ENCODE measurements at places on chromosomes 16 and 17.

- DNase-seq, result no peak
Measured at GRCh38 chr16:72287649-72288048, 115.7 kb upstream of the PMFBP1 start.

DNA sequence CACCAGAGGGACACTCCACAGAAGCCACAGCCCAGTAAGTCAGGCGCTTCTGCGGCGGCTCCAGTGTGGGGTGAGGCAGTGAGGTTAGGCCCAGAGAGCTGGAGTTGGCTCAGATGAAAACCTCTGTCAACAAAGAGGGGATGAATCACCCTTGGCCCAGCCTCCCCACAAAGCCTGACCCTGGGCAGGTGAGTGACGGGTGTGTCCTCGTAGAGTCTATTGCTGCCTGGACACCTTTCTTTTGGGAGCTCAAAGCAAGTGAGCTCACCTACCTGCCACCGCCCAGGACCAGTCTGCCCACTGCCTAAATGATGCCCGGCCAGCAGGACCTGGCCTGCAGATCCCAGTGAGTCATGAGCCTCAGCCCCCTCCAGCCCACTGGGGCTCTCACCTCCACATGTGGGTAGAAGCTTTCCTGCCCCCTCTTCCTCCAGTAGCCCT, 24.9 kb upstream of the DBNDD1 start:
- DNase-seq, result no peak

DNA sequence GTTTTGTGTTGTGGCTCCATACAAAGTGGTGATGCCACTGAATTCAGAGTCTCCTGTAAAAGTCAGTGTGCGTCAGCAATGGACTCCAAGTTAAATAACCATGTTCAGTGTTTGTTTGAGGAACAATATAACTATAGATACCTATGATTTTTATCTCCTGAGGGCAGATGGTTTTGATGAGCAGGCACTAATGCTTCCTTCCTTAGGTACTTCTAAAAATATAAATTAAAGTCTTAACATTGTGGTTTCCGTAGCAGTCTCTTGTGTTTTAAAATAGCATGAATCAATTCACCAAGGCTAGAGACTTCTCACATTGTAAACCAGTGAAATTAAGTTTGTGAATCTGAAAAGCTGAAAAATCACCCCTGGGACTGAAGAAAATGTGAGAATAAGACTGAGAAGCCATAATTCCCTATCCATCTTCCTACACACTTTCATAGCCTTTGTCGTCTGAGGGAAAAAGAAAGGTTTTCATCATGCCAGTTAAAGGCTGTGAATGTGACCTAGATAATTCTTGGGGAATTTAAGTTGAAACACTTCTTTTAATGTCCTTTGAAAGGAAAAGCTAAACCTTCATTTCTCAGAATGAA, 1502.9 kb downstream of the CDH11 start:
- DNase-seq, result no peak

DNA sequence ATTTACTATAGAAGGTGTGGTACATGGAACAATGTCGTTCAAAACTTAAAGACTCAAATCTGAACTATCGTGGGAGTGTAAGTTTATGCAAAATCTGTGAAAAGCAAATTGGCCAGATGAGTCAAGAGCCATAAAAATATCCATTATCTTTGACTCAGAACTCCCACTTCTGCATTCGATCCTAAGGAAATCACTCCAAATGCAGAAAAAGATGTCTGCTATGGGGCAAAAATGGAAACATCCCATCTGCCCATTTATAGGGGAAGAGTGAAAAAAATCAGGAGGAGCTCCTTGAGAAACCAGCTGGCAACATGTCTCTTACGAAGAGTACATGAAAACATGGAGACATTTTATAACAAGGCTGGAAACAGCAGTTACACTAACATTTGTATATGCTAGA, 43.6 kb upstream of the CCDC182 start:
- DNase-seq, result no peak

DNA sequence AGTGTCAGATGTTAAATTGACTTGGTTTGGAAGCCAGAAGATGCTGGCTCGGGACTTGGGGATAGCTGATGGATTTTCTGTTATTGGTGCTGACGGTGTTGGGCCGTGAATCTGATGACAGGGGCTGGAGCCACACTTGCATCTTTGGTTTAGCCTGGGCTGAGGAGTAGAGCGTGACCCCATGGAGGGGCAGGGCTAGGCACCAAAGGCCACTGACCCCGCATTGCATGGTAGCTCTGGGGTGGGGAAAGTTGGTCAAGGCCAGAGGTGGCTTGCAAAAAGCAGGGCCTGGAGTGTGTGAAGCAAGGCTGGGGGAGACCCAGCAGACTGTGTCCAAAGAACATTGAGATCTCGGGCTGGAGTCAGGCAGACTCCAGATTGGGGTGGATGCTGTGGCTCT, 25.3 kb downstream of the WSCD1 start:
- no peak for DNase-seq

GRCh38 chr17:39150104-39150634, 1.3 kb downstream of the PLXDC1 start:
- DNase-seq, result no peak

DNA sequence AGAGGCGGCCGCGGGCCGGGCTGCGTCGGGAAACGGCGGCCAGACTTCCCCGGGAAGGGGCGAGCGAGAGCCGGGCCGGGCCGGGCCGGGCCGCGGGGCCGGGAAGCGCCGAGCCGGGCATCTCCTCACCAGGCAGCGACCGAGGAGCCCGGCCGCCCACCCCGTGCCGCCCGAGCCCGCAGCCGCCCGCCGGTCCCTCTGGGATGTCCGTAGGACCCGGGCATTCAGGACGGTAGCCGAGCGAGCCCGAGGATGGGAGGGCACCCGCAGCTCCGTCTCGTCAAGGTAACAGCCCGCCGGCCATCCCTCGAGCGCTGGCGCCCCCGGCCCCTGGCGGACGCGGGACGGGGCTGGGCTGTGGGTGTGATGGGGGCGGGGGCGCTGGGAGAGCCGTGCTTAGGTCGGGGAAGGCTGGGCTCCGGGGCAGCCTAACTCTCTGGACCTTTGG, at the start of gene CRHR1:
TSS of gene CRHR1 (plus strand) at position 28 of the 448 bp plus-strand sequence. CDS start at position 253, 225 bp downstream.
- no peak for DNase-seq

Measured in stimulated activated CD4-positive, alpha-beta T cell treated with anti-CD3 and anti-CD28 coated beads, Interleukin-12 subunit alpha, Interleukin-12 subunit beta, amount 100 ng/mL, for 4 hours (primary cell).